ENCODE measurements at places on chromosomes 6 and 20.

- DNase-seq: no peak
These were observed 7.9 kb upstream of the ABHD12 start for GRCh38 chr20:25398376-25399036.

DNA sequence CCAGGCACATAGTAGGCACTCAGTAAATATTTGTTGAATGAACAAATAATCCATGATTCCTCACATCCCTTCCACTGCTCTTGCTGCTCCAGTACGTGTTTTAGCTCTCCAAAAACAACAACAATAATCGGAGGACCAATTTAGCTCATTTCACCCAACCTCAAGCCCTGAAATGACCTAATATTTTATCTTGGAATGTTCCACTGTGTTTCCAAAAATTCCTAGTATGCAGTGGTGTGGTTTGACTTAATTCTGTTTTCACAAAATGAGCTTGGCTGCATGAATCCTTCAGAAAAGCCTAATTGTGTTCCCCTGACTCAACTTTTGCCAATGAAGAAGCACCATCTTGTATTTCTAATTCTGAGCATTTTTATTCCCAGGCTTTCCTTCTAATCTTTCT lies 168.0 kb upstream of the PHACTR1 start:
- DNase-seq: no peak

DNA sequence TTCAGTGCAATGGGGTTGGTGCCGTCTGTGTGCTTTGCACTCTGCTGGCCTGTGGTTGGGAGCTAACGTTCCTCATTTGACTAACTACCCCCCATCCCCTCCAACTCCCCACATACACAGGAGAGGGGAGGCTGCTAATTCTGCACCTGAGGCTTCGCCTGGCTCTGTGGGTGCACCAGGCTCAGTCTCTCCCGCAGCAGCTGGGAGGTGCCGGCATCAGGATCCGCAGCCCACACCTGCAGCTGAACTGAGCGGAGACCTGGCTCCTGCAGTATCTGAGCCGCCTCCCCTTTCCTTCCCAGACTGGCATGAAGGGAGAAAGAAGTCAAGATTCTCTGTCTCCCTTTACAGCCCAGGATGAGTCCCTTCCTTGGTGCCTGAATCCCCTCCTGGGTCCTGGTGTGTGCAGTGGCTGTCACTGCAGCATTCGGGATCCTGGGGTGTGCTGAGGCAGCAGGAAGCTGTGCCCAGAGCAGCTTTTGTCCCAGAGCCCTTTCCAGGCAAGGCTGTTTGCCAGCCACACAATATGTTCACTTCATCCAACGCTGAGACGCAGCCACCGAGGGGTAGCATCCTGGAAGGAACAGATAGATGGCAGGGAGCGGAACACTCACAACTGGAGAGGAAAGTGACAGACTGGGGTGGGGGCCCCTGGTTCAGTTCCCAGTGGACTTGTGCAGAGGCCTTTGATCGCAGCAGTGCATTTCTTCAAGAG lies 70.2 kb downstream of the CDH4 start:
- DNase-seq: no peak

- no peak for DNase-seq
These were observed 14.9 kb upstream of the MRS2 start for GRCh38 chr6:24387818-24388217.

- DNase-seq: no peak
These were observed 3.5 kb downstream of the RING1 start for GRCh38 chr6:33211666-33212422.

- DNase-seq: no peak
These were observed 4.4 kb downstream of the PNLDC1 start for GRCh38 chr6:159804504-159804903.

DNA sequence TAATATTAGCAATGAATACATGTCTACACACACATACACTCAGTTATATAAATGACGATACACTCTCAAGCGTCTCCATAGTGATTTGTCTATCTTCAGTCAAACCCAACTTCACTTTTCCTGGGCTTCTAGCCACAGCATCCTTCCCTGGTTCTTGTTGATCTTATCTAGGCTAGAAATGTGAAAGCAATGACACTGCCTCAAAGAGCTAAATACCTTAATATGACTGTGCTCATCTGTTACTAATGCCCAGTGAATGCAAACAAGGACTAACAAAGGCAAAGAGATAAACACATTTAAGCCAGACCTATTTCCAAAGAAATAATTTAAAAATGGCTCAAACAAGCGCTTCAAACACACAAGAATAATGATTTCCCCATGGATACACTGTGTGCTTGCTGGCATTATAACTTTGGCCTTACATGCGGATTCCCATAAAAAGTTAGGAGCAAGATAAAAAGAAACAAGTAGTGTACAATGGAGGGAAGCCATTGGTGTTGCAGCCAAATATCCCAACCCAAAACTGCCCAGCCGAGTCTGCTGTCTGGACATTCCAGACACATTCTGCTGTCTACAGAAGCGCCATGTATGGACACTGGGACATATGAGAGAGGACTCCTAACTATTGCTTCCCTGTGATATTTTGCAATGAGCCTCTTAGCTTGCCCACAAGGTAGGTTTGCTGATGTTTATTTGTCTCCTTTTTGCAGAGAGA lies 19.5 kb upstream of the DAAM2 start:
- DNase-seq: no peak

DNA sequence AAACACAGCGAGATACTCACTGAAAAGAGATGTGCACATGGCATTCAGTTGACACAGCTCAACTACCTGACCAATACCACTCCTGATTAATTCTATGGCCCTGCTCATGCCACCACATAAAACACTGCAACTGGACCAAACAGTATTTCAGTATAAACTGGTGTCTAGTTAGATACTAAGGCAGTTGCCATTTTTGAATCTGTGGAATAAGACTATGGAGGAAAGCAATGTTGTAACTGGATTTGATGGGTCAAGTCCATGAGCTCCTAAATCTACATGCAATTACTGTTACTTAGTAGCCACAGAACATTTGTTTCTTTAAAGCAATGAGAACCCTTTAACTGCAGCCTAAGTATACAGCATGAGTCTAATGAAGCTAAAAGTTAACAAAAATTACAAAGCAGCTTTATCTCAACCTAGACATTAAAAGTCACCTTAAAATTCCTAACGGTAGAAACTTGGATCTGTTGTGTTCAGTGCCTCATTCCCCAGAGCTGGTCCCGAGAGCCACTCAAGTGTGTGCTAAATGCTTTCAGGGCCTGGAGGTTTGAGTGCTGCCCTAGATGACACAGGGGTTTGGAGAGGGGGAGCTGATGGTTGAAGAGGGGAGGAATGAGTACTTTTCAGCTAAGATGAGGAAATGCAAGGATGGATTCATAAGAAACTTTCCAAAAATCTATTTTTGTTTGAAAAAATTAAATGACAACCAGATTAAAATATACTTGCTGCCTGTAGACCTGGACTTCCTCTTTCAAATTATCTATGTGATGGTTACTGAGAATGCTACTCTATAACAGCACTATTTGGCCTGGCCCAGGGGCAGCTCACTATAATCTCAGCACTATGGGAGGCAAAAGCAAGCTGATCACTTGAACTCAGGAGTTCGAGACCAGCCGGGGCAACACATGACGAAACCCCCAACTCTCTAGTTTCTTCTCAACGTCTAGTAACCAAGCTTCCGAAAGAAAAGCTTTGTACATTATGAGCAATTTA lies 15.6 kb downstream of the SNX5 start:
- DNase-seq: no peak

GRCh38 chr20:51637241-51637640 lies 94.7 kb upstream of the NFATC2 start:
- no peak for DNase-seq

GRCh38 chr20:5074232-5074674 lies 45.5 kb downstream of the PCNA start:
- DNase-seq: no peak

GRCh38 chr6:136774228-136775041 lies 17.8 kb downstream of the MAP3K5 start:
- DNase-seq: no peak

GRCh38 chr6:163301726-163302635 lies 112.5 kb upstream of the QKI start:
- DNase-seq: no peak

DNA sequence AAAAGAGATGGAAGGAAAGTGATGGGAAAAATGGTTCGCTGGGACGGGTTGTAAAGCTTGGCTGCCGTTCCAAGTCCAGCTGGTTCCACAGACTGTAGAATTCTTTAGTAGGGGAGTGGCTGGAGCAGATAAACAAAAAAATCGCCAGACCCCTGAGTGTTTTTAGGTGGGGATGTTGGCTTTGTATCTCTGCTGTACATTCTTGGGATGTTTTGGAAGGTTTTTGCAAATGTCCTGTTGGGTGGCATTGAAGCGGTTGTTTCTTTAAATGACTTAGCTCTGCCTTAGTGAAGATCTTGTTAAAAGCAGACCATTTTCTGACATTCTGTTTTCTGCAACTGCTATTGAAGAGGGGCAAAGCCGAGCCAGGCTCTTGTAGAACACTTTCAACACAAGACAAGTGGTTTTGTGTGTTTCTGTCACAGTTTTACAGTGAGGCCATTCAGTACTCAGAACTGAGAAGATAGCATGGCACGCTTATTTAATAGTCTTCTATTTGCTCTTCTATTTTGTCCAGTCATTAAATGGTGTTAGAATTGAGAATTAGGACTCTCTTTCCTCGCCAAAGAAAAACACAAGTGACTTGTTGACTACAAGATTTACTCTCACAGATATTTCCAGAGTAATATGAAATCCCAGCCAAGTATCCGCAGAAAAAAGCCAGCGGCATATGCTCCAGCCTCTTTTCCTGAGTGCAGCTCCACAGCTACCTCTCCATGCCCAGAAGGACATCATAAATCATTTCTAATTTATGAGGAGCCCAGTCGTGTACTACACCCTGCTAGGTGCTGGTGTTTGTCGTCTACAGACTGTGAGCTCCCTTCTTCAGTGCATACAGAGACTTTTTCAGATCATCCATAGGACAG lies 65.8 kb downstream of the PHACTR2 start:
- no peak for DNase-seq

DNA sequence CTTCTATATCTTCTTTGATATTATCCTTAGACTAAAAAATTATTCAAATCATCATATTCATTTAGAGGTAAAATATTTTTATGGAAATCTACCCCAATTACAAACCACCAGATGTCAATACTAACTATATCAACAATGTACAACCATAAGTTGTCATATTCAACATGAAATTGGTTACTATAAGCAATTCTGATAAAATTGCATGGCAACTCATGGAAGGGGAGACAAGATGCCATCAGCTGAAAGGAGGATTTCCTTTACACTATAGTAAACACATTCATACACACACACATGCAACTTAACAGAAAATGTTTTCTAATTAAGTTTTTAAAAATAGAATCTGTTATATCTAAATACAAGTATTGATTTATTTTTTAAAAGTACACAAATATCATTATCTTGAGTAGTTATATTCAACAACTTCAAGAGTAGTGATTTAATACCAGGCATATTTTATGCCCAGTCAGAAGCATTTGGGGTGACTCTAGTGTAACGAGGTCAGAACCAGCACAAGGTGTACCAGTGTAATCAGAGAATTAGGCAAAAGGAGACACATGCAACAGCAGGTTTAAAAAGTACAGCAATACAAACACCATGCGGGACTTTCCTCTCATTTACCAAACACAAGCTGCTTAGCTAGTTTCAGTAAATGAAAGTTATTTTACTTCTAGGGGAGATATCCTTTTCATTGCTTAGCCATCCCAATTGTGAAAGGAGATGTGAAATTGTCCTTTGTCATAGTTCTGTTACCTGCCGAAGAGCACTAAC lies 1.0 kb downstream of the FILIP1 start:
- no peak for DNase-seq

GRCh38 chr20:47448429-47448828 lies 53.3 kb upstream of the NCOA3 start:
- DNase-seq: no peak

DNA sequence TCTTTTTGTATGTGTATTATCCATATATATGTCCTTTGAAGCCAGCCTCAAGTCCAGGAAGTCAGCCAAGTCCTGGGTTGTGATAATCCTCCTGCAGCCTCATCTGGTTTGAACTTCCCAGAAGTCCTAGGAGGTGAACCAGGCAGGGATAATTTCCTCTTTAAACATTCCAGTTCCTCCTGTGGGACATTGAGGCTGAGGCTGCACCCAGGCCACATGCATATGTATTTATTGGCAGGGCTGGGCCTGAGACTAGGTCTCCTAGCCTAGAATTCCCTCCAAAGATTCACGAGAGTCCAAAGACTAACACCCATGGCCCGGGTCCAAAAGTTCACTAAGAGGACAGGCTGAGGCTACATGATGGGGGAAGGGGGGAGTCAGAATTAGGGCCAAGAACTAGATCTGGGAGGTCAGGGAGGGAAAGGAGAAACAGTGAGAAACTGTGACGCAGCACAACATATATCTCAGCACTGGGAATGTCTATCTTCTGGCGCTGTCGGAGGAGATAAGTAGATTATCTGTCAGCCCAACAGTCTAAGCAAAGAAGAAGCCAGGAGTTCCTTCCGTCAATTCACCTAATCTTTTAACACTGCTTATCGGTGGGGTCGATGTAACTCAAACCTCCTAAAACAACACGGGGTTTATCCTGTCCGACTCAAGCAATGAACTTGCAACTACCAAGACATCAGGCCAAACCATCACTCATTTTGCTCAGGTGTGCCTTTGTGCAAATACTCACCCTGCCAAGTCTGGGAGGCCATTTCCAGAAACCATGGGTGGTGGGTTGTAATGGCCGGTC lies 43.3 kb downstream of the SNX5 start:
- no peak for DNase-seq

GRCh38 chr20:5843054-5843592 lies 92.9 kb downstream of the SHLD1 start:
- peak; percentile 35 for DNase-seq

GRCh38 chr6:47529734-47530133 lies 52.1 kb downstream of the CD2AP start:
- no peak for DNase-seq

DNA sequence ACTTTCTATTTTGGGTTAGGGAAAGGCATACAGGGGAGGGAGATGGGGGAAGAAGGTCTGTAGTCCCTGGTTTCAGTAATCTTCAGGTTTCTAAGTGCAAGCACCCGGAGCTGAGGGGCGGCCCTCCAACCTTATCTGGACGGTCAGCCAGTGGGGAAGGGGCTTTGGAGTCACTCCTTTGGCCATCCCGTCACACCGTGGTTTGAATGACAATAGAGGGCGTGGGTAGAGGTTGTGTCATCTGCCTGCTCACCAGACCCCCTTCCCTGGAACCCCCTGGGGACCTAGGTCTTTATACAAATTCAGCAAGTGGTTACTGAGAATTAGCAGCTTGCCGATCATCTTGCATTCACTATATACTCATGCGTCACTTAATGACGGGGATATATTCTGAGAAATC lies 29.1 kb downstream of the STK35 start:
- no peak for DNase-seq

DNA sequence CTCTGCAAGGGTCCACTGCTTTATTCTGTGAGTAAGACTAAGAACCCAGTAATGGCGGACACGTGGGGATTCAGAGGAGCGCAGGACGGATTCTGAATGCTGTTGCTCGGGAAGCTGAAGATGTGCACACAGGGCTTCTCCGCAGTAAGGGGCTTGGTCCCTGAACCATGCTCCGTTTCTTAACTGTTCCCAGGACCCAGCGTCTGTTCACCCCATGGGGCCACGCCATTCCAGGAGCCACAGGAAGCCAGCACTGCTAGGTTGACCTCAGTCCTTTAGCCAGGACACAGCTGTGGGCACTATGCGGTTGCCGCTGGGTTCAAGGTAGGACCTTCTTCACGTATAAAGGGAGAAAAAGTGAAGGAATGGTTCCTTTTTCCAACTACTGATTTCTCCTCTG lies 59.8 kb downstream of the IRF4 start:
- DNase-seq: no peak

- no peak for DNase-seq
These were observed 22.6 kb downstream of the BPIFB1 start for GRCh38 chr20:33305589-33306057.

GRCh38 chr6:5158180-5158579 lies 73.0 kb downstream of the PPP1R3G start:
- DNase-seq: no peak
